ENCODE measurements at places on chromosomes 7 and 10.
A peak's percentile ranks its signal among the peaks of the same experiment; 100 is the strongest.

DNA sequence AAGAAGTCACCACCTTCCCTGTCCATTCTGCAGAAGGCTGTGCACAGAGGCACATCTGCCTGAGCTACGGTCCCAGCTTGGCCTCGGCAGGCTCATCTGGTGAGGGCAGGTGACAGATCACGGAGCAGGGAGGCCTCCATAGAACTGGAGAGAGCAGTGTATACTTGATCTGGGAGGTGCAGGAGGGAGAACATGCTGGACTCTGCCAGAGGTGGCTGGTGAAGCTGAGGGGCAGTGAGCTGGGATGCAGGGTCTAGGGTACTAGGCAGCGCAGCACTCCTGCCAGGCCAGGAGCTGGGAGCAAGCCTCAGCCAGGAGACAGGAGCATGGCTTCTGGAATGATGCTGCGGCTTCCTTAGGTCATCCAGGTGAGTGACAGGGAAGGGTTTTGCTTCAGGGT, 553.0 kb downstream of the TCERG1L start:
- DNase-seq, result no peak

DNA sequence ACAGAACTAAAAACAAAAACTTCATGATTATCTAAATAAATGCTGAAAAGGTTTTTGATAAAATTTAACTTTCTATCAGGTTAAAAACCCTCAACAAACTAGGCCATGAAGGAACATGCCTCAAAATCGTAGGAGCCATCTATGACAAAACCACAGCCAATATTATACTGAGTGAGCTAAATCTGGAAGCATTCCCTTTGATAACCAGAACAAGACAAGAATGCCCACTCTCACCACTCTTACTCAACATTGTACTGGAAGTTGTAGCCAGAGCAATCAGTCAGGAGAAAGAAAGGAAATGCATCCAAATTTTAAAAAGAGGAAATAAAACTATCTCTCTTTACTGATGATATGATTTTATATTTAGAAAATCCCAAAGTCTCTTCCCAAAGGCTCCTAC, 228.7 kb downstream of the CHRM2 start:
- DNase-seq, result no peak

GRCh38 chr10:92592761-92593618, at the start of gene KIF11:
Gene KIF11, plus strand, starts transcription at chr10:92593130. Its CDS starts 246 bp downstream, at chr10:92593376.
- peak; percentile 97 for DNase-seq

DNA sequence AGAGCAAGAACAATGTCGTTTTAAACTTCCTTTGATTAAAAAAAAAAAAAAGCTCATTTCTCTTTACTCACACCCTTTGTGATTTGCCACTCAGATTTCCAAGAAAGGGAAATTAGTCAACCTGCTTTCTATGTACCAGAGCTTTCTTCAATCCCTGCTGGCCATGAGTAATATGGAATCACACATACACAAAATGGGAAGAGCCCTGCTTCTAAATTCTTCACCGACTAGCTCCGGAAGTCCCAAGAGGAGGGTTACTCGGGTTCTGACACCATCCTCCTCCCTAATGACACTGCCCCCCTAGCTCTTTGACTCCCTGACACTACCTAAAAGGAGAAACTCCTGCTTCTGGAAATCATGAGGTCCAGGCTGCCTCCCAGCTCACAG, 81.8 kb upstream of the SFMBT2 start:
- DNase-seq, result no peak

DNA sequence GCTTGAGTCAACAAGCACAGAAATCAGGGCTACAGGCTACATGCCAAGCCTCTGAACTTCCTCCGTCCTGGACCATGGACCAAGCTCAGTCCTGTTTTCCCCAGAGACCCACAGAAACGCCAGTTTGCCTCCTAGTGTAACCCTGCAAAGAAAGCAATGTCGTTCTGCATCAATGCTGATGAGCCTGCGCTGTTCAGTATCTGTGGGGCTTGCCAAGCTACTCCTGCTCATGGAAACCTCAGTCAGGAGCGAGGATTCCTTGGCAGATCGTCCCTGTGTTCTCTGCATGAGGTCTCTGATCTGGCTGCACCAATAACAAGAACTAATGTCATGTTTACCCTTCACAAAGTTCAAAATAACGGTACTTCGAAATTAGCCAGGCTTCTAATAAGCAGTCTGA, 495.5 kb upstream of the C7orf33 start:
- no peak for DNase-seq

Measured in anterior cingulate cortex (tissue), 58 donors.